ENCODE measurements at places on chromosomes 11 and 22.

- DNase-seq = no peak
Observed at GRCh38 chr11:18727479-18728236, 1.7 kb upstream of the IGSF22 start.

DNA sequence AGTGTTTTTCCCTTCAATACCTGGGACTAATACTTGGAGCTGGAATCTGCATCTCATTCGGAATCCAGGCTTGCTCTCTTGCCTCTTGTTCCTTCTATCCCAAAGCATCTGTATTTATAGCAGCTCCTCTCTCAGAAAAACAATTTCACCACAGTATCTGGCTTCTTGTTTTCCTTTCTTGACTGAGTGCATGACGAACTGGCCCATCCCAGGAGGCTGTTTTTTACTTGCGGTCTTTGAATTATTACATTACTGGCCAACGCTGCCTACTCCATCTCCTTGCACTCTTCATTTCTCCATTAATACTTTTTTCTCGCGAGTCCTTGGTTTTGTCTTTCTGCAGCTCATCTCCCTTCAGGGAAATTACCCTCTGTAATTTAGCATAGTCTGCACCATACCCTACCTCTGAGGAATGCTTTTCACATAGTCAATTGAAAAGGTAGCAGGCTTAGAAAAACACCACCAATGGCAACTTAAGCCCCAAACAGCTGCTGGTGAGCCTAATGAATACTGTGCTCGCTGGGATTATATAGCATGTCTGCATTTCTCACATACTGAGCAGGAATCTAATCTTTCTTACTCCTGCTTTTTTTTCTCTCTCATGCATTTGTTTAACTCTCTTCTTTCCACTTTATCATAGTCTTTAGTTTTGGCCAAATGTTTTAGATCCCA, 277.4 kb upstream of the SESN3 start:
- DNase-seq = no peak

DNA sequence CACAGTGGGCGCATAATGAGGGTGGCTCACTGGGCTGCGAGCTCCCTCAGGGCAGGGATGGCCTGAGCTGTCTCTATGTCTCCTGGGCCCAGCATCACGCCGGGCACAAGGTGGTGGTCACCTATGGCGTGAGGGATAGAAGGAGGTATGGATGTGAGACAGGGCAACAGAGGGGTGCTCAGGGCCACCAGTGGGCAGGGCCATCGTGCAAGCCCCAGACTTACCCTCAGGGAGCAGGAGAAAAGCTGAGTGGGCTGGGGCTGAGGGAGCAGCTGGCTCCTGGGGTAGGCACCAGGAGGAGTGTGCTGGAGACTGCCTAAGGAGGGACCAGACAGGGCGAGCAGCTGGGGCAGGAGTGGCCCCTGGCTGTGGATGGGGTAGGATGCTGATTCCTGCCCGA, 34.3 kb upstream of the KLHL35 start:
- DNase-seq = no peak

DNA sequence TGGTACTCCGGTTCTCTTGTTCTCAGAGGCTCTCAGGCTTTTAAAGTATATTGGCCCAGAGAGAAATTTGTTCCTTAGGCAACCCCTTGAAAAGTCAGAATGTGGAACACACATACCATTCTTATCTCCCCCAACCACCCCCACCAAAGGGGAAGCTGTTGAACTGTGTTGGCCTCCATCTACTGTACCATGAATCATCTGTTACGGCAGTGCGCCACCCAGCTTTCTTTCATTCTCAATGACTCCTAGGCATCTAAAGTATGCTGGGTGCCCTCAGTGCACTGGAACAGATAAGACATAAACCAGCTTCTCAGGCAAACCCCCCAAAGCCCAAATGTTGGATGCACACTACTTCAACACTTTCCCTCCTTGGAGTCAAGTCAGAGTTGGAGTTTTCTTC, 696.2 kb upstream of the TENM4 start:
- no peak for DNase-seq

DNA sequence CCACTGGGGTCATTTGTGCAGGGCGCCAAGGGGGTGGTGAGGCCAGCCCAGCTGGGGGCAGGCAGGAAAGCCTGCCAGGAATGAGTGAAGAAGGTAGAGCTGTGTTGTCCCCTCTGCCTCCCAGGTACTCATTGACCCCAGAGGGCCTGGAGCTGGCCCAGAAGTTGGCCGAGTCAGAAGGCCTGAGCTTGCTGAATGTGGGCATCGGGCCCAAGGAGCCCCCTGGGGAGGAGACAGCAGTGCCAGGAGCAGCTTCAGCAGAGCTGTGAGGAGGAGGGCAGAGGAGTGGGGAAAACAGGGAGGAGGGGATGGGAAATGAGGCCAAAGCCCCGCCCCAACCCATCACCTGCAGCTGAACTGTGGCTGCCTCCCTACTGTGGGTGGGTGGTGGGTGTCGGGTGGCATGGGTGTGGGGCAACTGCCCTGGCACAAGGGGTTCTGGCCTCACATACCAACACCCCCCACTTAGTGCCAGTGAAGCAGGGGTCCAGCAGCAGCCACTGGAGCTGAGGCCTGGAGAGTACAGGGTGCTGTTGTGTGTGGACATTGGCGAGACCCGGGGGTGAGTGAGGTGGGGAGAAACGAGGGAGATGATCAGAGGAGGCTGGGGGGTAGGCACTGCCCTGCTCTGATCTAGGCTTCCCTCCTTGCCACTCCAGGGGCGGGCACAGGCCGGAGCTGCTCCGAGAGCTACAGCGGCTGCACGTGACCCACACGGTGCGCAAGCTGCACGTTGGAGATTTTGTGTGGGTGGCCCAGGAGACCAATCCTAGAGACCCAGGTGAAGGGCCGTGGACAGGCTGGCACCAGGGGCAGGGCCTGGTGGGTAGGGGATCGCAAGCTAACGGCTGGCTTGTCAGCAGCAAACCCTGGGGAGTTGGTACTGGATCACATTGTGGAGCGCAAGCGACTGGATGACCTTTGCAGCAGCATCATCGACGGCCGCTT, 3.0 kb downstream of the MUS81 start:
- DNase-seq = no peak

DNA sequence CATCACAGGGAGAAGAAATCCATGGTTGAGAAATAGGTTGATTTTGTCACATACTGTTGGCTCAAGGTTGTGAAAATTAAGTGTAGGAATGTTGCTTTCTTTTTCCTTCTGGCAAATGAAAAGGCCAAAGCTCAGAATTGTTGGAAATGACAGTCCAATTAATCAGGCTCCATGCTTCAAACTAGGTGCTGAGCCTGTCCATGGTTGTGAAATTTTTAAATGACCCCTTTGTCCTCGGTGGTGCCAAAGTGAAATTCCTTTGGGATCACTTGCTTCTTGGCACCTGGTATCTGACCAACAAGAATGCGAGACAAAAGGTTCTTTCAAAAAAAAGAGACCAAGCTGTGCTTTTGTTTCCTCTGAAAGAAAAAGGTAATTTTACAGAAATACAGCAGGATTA, 451.9 kb downstream of the ETS1 start:
- DNase-seq = no peak

DNA sequence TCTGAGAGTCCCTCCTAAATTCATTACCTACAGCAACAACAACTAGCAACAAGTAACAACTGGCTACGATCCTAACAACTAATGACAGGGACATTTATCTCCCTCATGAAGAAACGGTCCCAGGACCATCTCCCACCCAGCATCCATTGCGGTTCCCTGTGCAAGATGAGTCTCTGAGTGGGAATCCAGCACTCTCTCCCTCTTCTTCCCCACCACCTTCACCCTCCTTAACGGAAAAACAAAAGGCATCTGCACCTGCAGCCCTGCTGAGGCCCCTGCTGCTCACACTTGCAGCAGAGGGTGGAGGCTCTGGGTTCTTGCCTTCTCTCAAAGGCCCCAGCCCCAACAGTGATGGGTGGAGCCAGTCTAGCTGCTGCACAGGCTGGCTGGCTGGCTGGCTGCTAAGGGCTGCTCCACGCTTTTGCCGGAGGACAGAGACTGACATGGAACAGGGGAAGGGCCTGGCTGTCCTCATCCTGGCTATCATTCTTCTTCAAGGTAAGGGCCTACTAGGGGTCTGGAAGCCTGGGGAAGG, at the start of gene CD3G:
CD3G (plus strand) TSS at position 364 of the 535 bp plus-strand sequence; CDS start at position 444, 80 bp downstream.
- DNase-seq = no peak

GRCh38 chr11:47215366-47215910, 664 bp downstream of the DDB2 start:
- no peak for DNase-seq

- no peak for DNase-seq
Observed at GRCh38 chr22:33909911-33910310, 10.4 kb downstream of the LARGE1 start.

GRCh38 chr22:29128891-29129807, 56.3 kb downstream of the KREMEN1 start:
- peak; percentile 57 for DNase-seq

DNA sequence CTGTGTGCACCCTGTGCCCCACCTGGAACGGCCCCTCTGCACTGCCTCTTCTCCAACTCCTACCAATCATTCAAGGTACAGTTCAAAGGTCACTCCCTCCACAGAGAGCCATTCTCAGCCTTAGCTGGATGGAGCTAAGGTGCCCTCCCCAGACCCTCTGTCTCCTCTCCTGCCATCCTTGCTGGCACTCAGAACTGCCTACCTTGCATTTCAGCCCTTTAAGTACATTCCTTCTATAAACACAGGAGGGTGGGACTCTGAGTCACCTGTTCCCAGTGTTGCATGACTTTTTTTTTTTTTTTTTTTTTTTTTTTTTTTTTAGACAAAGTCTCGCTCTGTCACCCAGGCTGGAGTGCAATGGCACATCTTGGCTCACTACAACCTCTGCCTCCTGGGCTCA, 8.6 kb downstream of the TTLL1 start:
- DNase-seq = no peak

GRCh38 chr22:43006016-43006505, 8.9 kb downstream of the PACSIN2 start:
- no peak for DNase-seq

All from GM04503 (cell line).